ENCODE measurements at places on chromosomes 2 and 18. TPM values are rescaled to one million over a fixed set of nuclear protein-coding genes. Genes with fewer than 3 reads are reported as not detected.

- no peak for DNase-seq
These were observed 176.5 kb upstream of the CTAGE1 start for GRCh38 chr18:22594155-22594690.

GRCh38 chr2:119338826-119339561, 27.6 kb downstream of the C2orf76 start:
- DNase-seq = no peak

- DNase-seq = no peak
These were observed 555.8 kb downstream of the NRXN1 start for GRCh38 chr2:50476174-50476573.

DNA sequence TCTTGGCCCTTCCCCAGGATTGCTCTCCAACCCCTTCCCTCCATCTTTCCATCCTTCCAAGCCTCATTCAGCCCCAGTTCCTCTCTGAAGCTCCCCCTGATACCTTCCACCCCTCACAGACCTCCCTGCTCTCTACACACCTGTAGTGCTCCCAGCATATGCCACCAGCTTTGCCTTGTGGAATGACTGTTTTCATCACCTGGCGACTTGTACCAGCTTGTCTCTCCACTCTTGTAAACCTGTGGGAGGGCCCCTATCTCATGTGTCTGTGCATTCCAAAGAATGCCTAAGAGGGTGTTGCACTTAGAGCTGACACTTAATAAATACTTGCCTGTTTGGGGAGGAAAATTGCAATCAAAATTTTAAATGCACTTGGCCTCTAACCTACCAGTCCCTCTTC, 198.7 kb downstream of the BCL11A start:
- no peak for DNase-seq

DNA sequence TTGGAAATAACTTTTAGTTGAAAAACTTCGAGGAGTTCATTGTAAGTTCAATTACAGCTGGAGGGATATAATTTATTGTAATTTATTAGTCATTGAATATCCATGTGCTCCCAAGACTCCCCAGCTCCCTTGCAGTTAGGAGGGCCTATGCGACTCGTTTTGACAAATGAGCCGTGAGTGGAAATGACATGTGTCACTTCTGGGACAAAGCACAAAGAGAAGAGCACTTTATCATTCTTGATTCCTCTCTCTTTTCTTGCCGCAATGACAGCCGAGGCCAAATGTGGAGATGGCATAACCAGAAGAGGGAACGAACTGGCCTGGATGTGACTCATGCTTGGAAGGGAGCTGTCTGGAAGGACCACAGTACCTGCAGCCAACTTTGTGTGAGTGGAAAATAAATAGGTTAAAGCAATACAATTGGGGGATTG, 44.2 kb upstream of the ITSN2 start:
- DNase-seq = no peak

- DNase-seq = no peak
These were observed 26.7 kb upstream of the ASPRV1 start for GRCh38 chr2:69988086-69988635.

DNA sequence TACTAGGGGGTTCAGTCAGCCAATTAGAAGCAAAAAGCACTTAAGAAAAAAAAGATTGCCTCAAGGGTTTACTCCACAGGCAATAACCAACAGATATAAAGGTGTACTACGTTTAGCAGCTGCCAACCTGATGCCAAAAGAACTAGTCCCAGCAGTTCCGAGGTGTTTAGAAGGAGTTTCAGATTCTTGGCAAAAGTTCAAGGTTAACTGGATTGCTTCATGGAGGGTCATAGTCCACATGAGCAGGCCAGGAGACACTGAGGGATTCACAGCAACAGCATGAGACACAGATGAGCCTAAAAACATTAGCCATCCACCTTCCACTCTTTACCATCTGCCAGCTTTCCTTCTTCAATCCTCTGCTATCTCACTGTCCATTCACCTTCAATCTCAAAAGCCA, 4.9 kb upstream of the DNAH7 start:
- DNase-seq = no peak

The CRYGC gene
- not detected for total RNA-seq

The TXNDC2 gene
- not detected for total RNA-seq

The COL3A1 gene
- total RNA-seq = 54.2 TPM

The VWC2L gene
- not detected for total RNA-seq
